Stimulated activated CD4-positive, alpha-beta T cell treated with anti-CD3 and anti-CD28 coated beads, Interleukin-12 subunit alpha, Interleukin-12 subunit beta, amount 100 ng/mL, for 48 hours (primary cell): ENCODE measurements at places on chromosomes 3 and 15.

- DNase-seq: no peak
These were observed 848 bp upstream of the CADPS start for GRCh38 chr3:62876064-62876463.

GRCh38 chr3:72347819-72348319, 500.4 kb downstream of the SHQ1 start:
- no peak for DNase-seq

GRCh38 chr3:38131621-38132369, 5.1 kb downstream of the ACAA1 start:
- no peak for DNase-seq

DNA sequence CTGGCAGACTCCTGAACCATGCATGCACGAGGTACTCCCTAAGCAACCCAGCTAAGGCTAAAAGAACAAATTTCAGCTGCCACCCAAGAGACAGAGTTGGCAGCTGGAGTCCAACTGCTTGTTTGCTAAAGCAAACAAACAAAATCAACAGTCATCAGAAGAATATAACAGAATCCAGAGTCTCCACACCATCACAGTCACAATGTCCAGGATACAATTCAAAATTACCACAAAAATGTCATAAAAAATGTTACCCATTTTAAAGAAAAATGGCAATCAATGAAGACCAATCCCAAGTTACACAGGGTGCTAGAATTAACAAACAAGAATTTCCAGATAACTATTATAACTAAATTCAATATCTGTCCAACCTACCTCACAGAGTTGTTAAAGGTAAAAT, 42.9 kb downstream of the RFTN1 start:
- no peak for DNase-seq

GRCh38 chr3:46714728-46715506, 2.8 kb downstream of the PRSS50 start:
- no peak for DNase-seq

GRCh38 chr3:50570508-50571279, 1.4 kb downstream of the HEMK1 start:
- DNase-seq: no peak

GRCh38 chr3:106428565-106428994, 559.8 kb upstream of the CBLB start:
- DNase-seq: peak; percentile 34

- DNase-seq: no peak
These were observed 180.0 kb downstream of the CBLB start for GRCh38 chr3:105688821-105689220.

GRCh38 chr3:133944641-133945380, 49.1 kb upstream of the RAB6B start:
- DNase-seq: no peak

DNA sequence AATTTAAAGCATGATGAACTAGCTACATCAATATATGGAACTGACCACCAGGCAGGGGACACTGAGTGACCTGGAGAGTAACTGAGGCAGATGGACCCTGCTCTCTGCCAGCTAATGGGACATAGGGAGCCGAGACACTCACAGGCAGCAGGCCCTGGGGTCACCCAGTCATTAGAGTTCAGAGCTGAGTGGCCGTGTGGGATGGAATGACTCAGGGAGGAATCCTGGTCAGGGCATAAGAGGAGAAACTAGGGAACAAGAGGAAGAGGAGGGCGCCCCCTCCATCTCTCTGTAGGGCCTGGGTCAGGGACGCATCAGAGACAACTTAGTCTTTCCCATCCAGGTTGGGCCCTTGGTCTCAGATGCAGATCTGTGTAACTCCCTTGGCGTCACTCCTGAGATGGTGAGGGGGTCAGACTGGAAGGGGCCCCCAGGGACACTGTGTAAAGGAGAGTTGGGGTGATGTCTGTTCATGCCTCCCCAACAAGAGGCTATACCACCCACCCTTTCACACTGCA, 39.8 kb downstream of the CCDC12 start:
- no peak for DNase-seq

- DNase-seq: peak; percentile 85
These were observed 27.6 kb downstream of the ZNF589 start for GRCh38 chr3:48268381-48268935.

DNA sequence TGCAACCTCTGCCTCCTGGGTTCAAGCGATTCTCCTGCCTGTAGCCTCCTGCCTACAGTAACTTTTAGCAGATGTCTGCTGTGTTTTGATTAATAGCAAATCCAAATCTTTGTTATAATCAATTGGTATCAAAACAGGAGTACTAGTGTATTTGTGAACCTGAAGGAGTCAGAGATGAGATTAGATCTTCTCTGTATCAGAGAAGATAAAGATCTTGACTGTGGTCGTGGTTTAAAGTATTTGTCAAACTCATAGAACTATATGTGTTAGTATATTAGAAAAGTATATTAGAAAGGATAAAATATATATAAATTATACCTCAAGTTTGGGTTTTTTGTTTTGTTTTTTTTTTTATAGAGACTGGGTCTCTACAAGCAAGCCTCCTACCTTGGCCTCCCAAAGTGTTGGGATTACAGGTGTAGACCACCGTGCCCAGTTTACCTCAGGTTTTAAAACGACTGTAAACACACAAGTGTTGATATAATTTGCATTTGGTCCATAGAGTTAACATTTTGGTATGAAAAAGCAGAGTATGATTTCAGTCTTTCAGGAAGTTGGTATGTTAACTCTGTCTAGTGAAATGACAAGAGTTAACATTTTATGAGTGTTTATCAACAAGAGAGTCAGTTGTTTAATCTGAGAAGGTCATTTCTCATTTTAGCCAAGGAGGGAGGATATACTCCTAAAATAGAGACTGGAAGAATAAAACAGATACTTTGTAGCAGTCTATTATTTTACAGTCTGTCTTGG, 18.3 kb downstream of the RTF1 start:
- DNase-seq: no peak

- no peak for DNase-seq
These were observed 119.1 kb upstream of the ADAMTS9 start for GRCh38 chr3:64806668-64807605.
